Coronary artery (tissue), 2 donors: ENCODE measurements at places on chromosomes 13 and 19.

DNA sequence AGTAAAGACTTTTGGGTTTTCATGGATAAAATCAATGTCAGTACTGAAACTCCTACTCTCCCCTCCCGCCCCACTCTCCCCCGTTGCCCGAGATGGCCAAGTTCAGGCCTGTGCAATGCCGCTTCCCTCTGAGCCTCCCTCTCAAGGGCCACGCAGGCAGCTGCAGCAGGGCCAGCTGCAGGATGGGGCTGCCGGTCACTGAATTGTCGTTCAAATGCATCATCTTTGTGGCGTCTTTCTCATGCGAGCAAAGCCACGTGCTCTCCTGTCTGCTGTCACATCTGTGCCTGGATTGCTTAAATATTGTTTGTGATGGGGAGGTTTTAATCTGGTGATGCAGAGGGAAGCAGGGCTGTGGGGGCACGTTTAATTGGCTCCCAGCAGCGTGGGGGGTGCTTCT, 26.6 kb downstream of the SHISA2 start:
- no peak for DNase-seq

DNA sequence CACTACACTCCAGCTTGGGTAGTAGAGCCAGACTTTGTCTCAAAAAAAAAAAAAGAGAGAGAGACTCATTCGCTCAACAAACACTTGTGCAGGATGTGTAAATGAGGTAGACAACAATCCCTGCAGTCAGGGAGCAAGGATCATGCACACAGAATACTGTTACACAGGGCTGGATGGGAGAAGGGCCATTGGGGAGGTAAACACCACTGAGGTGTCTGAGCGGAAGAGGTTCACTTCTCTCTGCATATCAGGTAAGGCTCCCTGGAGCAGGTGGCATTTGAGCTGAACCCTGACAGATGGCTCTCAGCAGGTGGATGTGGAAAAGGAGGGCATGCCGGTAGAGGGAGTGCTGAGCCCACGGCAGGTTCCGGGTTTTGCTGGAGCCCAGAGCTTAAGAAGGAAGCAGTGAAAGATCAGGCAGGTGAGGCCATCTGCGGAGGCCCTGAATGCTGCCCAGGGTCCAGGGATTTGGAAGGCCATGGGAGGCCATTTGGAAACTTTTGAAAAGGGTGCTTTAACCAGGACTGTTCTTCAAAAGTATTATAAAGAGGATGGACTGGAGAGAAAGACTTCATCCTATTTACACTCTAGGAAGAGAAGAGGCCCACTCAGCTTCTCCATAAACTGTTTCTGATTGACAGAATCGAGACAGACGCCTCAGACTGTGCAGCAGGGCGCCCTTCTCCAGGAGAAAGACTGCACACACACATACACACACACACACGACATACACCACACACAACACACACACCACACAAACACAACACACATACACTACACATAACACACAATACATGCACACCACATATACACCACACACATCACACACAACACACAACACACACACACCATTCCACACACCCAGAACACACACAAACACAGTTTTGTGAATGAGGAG, 199.4 kb downstream of the USP12 start:
- DNase-seq, result no peak

DNA sequence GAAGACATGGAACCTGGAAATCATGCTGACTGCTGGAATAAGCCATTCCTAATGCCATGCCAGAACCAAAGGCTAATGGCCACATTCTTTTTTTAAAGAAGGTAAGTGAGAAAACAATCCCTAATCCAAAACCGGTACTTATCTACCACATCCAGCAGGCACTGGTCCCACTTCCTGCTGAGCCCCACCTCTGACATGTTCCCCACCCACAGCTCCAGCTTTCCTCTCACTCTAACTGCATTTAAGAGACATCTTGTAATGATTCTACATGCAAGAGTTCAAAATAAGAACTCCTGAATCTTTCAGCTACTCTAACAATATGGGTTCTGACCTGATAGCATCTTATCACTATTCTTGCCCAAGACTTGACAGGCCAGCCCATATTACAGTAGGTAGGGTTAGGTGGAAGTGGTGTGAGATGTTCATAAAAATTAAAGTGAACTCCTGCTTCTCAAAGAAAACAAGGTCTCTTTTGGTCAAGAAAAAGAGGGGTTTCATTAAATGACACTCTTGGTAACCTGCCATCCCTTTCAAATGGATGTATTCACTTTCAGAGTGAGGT, 41.9 kb downstream of the N4BP2L2 start:
- DNase-seq, result no peak

DNA sequence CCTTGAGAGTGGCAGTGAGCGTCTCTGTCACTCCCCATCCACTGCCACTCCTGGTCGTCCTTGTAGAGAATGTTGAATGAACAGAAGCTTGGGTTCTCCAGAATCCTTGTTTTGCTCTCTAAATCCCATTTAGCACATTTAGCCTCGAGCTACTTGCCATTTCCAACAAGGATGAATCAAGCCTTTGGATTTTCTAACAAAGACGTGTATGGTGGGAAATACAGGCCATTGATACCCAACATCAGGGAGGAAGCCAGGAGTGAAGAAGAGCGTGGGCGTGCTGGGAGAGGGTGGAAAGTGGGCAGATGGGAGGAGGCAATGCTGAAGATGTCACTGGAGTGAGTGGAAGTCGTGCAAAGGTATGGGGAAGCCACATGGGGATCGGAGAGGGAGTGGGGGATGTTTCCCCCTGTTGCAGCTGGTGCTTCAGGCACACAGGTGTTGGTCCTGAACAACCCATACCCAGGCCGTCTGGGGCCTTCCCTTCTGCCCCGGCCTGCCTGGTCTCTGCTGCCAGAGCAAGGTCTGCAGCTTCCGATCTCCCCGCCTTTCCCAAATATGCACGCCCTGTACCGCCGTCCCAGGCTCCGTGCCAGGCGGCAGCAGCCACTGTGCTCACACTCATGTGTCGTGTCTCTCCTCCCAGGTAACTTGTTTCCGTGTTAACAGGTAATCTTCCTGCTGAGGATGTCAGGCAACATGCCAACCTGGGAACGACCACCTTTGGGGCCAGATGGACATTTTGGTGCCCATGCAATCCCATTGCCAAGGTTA, 48.7 kb downstream of the ZIC5 start:
- DNase-seq, result no peak
